ENCODE measurements at places on chromosomes 4 and X.
A peak's percentile ranks its signal among the peaks of the same experiment; 100 is the strongest.

DNA sequence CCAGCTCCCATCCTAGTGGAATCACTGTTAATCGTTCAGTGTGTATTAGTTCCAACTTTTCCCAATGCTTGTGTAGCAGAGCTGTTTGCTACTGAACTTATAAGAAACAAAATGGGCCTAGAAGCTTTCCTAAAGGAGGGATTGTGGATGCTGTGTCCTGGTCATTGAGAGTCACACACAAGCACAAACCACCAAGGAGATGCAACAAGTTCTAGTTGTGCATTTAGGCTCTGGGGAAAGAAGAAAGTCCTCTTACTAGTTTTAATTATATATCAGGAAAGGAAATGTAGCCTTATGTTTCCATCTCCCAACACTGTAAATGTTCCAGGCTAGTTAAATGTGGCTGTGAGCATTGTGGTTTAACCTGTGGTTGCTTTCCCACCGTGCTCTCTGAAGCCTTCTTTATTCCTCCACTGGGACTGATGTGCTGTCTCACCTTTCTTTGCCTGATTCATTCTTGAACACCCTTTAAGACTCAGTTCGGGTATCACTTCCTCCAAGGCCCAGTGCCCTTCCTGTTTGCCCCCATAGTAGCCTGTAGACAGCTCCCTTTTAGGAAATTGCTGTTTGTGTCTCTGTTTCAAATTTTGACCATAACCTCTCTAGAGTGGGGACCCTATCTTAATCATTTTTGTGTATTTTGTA, 34.3 kb downstream of the ATP10D start:
- no peak for DNase-seq

- DNase-seq: no peak
These were observed 132.5 kb upstream of the FMR1 start for GRCh38 chrX:147779173-147779572.

DNA sequence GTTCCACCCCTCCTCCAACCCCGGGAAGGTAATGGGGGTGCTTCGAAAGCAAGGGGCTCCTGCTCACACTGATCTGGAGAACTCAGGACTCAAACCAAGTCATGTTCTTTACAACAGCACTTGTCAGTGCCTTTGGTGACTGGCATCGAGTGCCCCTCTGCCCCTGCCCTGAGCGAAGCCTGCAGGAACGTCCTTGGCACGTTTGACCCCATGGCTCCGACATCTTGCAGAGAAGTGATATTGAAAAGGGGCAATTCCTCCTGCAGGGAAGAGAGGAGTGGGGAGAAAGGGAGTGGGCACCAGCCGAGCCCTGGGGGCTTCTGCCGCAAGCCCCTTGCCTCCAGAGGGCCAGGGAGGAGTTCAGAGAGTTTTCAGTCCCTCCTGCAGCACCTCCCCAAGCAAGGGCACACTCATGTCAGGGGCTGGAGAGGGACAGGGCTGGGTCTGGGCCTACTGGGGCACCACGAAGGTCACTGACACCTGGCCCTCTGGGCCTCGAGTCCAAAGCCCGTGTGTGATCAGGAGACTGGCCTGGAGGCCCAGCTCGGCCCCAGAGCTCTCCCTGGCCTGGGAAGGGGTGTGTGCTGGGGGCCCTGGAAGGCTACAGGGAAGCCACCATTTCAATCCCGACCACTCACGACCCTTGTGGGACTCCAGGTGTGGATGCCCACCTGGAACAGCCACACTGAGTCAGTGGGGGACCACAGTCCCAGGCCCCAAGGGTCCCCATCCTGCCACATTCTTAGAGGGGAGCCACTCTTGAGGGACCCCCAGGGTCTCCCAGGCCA, 94.9 kb upstream of the NKX1-1 start:
- no peak for DNase-seq

- DNase-seq: no peak
These were observed 50.4 kb downstream of the SORBS2 start for GRCh38 chr4:185761352-185762235.

- DNase-seq: no peak
These were observed 2.3 kb downstream of the HNRNPD start for GRCh38 chr4:82371497-82371896.

DNA sequence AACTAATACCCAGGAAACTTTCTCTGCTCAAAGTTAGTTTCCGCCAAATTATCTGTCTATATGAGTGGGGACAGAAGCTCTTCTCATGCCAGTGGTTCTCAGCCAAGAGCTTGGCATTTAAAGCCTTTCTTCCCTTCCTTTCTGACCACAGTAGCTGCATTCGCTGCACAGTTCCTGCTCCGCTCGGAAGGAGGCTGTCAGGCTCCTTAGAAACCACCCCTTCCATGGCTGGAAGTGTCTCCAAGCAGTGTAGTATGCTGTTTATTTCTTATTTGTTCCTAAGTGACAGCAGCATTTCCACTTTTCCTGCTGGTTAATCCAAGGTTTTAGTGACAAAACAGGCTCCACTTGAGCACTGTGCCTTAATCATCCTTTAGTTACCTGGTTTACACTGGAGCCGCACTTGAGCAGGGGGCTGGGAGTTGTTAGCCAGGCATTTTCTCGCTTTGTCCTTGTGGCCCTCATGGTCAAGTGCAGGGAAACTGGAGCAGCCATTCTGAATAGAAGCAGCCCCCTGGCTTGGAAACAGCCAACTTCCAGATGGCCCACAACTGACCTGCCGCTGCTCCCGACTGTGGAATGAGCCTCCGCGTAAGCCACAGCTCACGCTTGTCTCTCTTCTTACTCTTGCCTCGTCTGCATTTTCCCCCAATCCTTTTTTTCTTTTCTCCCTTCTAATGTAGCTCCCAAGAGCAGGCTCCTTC, 739.4 kb upstream of the TENM3 start:
- peak; percentile 66 for DNase-seq

- DNase-seq: no peak
These were observed 54.9 kb downstream of the MAP7D2 start for GRCh38 chrX:20061855-20062254.

GRCh38 chrX:39853417-39854030, 244.2 kb downstream of the BCOR start:
- DNase-seq: no peak

DNA sequence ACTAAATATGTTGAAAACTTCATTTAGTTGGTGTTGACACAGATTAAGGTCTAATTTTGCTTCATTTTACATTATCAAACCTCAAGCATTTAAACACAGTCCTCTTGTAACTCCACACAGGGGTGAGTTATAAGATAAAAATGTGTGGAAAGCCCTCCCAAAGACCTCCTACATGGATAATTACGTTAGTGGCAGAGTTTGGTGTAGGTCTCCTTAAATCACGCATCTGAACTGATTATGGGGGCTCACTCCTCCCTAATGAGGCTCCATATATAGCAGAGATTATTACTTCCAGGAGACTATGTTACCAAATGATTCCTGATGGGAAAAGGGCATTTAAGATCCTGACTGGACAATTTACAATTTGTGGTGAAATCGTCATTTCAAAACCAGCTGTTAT, 32.2 kb upstream of the VCX3B start:
- no peak for DNase-seq

GRCh38 chrX:82412858-82413257, 1095.2 kb upstream of the POU3F4 start:
- DNase-seq: no peak

DNA sequence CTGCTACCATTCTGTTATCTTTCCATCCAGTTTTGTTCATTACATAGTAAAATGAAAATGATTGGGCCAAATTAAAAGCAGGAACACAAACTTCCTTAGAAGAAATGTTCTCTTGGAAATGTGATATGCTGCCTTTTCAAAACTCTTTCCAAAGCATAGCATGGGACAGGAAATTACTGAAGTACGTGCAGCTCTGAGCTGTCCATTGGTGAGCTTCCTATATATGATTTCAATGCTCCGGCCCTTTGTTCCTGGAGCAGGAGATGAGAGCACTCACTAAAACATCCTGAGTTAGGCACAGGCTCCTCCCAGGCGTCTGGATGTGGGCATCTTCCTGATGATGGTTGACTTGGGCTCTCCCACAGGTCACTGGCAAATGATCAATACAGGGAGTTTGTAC, 33.0 kb upstream of the ANXA3 start:
- no peak for DNase-seq

DNA sequence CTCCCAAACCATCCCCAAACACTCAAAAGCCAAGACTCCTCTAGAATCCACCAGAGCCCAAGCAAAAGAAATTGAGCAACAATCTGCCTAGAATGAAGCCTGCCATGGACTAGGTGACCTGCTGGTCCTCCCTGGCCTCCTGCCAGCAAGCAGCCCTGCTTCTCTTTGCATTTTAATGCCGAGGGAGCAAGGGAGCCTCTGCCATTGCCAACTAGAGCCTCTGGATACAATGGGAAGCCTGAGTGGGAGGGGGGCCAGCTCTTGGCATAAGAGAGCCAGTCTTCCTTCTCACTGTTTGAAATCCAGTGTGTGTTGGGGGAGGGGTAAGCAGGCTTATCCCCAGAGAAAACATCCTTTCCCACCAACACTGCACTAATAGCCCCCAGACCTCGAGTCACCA, 1.5 kb upstream of the GDPD2 start:
- peak; percentile 22 for DNase-seq

DNA sequence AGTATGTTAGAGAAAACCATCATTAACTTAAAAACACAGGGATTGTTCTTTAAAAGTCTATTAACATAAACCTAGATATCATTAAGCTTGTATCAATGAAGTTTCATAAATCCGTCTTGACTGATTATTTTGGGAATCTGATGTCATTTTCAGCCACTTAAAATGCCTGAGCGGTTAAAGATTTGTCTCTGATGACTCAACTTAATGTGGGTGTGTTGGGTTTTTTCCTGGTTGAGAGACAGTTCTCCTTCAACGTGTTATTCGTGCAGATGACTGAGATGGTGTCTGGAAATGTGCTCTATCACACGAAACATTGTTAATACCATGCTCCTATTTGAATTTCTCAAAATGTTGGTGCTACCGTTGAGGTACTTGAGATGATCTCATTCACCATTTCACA, 227.3 kb upstream of the TENM3 start:
- no peak for DNase-seq
